EL (cell line): ENCODE measurements at places on chromosomes 3 and 15.

DNA sequence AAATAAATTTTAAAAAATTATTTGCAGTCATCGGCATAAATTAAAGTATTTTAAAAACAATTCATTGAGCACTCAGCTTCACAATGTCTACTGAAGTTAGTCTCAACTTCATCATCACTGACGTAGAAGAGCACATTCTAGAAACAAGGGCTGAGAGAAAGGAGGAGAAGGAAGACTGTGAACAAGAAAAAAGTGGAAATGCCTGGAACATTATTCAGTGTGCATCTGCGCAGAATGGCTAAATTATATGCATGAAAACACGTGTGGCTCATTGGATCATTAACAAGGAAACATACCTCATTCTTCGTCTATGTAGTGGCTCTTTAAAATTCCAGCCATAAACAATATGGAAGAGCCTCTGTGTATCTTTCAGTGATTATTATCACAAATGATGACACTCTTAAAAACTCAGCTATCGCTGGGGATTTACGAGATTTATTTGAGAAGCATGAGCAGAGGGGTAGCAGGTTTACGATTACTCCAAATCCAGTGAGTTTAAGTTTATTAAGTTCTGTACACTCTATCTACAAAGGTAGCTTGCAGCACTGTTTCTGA, 404.2 kb upstream of the CDIN1 start:
- DNase-seq = no peak

GRCh38 chr15:75736256-75736655, 23.6 kb upstream of the CSPG4 start:
- no peak for DNase-seq

GRCh38 chr15:70348581-70349344, 251.0 kb upstream of the TLE3 start:
- DNase-seq = no peak

GRCh38 chr3:46932455-46933225, 43.9 kb downstream of the CCDC12 start:
- no peak for DNase-seq

DNA sequence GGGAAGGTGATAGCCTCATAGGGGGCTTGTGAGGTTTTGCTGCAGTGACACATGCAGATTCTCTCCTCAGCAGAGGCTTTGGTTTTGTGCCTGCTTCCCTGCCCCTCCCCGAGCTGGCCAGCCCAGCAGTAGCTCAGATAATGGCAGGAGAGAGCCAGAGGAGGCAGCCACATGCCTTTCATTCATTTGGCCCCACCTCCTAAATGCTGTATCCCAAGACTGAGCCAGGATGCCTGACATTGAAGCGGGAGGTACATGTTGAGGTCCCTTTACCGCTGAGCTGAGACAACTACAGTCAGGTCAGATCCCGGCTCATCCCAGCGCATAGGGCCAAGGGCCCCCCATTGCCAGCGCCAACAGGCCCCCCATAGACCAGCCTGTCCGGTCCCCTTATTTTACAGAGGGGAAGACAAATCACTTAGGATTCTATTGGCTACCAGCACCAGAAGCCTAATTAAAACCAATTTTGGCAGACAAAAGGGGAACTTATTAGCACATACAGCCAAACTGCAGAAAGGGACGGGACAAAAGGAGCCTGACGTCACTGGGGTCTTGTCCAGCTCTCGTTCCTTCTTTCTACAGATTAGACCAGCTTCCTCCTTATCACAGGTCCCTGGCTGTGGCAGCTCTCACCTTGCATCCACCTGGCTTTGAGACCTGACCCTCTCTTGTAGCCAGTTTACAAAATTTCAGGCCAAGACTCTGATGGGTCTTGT, 12.1 kb upstream of the POLG start:
- DNase-seq = no peak

DNA sequence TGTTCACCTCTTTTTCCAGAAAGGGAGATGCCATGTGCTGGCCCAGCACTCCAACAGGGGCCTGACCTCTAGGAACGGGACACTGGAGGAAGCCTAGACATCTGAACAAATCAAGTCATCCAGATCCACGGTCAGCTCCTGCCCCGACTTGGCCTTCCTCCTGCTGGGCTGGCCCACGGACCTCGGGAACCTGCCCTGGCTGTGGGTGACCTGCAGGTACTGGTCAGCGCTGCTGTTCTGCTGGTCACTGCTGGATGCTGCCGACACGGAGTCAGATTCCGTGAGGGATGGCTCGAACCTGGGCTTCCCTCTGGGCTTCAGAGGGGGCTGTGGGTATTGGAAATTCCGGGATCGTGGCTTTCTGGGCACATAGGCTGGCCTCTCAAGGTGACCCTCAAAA, 8.4 kb upstream of the STARD5 start:
- no peak for DNase-seq

GRCh38 chr15:96276438-96277210, 53.9 kb upstream of the NR2F2 start:
- peak; percentile 83 for DNase-seq

DNA sequence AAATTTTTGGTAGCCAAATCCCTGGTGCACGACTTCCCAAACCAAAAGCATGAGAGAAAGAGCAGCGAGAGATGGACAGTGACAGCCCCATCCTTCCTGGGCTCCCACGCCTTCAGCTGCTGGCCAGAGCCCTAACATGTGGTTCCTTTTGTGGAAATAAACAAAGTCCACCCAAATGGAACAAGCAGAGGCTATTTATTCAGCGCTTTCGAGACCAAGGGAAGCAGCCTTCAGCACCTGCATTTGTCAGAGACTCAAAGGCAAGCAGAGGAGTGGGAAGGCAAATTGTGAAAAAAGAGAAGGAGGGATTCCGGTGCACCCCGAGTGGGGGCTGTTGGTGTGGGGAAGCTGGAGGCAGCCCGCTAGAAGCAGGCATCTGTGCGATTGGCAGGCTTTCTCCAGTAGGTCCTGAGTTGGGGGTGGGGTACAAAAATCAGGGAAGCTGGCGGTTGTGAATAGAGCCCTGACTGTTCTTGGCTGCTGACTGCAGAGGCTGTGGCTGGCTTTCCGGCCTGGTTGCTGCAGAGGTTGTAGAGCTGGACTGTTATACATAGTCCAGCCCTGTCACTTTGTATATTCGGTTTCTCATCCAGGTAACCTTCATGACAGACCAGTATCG, 427.2 kb downstream of the OCA2 start:
- DNase-seq = no peak

DNA sequence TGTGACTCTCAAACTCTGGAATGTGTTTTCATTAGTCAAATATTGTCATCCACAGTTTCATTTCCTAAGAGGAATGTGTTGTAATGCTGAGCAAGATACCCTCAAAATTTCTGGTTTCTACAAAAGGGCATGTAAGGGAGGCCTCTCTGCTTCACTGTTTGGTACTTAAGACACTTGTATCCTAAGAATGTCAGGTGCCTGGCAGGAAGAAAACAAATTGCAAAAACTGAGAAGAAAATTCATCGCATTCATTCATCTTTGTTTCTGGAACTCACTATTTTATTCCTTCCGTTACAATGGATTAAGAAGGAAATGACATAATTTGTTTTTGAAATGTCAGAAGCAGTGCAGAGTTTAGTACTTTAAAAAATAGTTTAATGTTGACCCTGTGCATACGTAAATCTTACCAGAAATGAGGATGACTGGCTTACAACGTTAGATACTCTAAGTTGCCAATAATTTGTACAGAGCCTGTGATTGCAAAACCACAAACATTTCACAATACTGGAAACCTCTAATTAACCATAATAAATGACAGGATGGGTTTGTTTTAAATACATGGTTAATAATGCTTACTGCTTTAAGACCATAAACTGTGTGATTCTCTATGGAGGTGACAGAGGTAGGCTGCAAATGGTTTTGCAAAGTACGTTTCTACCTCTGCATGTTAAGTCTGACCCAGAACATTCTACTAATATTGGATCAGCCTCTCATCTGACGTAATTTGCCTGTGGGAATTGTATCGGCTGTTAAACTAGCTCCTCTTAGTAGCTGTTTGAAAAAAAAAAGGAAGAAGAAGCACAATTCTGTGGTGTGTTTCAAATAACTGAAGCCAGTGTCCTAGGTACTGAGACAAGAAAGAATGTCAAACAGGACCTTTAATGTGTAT, 477.8 kb downstream of the RBMS3 start:
- peak; percentile 79 for DNase-seq

- DNase-seq = no peak
Observed at GRCh38 chr3:157029365-157029790, 130.6 kb downstream of the CCNL1 start.
